ENCODE measurements at places on chromosomes 2 and 18. TPM values are rescaled to one million over a fixed set of nuclear protein-coding genes. Genes with fewer than 3 reads are reported as not detected.

KYNU gene
- not detected for total RNA-seq

PROM2 gene
- 0.18 TPM for total RNA-seq

RUFY4 gene
- 2.1 TPM for total RNA-seq

CCDC138 gene
- total RNA-seq: 7.7 TPM

DSG4 gene
- not detected for total RNA-seq

DNA sequence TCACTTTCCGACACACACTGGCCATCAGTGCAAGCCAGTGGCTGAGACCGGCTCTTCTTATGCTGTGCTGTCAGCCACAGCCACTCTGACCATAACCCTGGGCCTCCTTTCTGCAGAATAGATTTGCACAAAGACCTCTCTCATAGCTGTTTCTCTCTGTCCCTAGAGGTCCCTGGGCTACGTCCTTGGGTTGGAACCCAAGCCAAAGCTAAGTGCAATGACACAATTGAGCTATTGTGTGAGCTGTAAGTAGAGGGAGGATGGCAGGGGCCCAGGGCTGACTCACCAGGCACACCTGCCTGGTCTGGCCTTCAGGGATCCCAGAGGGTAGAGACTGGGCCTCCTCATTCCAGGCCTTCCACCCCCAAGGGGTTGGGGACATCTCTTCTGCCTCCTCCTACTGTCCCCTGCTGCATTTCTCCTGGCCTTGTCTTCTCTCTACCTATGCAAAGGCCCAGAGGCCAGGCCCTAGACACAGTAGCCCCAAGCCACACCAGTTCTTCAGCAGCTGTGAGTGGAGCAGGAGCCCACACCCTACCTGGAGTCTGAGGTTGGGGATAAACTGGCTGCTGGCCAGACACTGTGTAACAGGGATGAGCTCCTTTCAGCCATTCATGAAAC is 174.6 kb downstream of the NCK2 start:
- H3K4me3 ChIP-seq: no peak overlapping the region
- H3K36me3 ChIP-seq: peaks cover 17% of the 10 kb centered on the region
- no peaks in the 10 kb centered on the region for H3K27me3 ChIP-seq
- H3K4me1 ChIP-seq: peaks cover 2% of the 10 kb centered on the region
- DNase-seq: no peak
- no peak overlapping the region for H3K27ac ChIP-seq

DNA sequence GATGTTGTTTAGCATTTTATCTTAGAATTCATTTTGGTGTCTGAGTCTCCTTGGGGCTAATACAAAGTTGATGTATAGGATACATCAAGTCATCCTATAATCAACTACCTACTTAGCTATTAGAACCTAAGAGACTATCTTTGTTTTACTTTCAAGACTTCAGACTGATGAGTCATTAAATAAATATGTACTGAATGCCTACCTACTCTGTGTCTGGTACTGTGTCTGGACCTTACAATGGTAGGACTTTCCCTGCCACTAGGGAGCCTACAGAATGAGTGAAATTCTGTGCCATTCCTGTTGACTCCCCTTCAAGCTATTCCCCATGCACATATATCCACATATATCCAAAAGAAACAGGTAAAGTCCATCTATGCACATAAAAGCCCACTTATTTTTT is 114.5 kb downstream of the ERBB4 start:
- no peaks in the 10 kb centered on the region for H3K27me3 ChIP-seq
- H3K4me3 ChIP-seq: no peak overlapping the region
- no peak overlapping the region for H3K27ac ChIP-seq

DNA sequence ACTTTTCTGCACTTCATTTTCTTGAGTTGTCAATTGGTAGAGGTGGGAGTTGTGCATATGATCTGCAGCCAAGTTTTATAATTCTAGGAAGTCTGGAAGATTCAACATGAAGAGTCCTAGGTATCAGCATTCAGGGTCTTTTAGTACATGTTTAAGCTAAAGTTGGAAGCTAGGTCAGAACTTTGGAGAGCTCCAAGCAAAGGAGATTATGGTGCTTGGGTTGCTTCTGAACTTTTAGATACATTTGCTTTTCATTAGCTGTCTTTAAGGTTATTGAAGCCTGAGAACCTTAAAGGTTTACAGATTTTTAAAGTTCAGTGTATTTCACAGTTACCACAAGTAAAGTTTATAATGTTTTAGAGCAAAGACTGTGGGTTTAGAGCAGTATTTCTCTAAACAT is 85.5 kb downstream of the EPC2 start:
- no peak for DNase-seq
- H3K27me3 ChIP-seq: no peaks in the 10 kb centered on the region
- H3K36me3 ChIP-seq: peaks cover 7% of the 10 kb centered on the region
- H3K27ac ChIP-seq: no peak overlapping the region

DNA sequence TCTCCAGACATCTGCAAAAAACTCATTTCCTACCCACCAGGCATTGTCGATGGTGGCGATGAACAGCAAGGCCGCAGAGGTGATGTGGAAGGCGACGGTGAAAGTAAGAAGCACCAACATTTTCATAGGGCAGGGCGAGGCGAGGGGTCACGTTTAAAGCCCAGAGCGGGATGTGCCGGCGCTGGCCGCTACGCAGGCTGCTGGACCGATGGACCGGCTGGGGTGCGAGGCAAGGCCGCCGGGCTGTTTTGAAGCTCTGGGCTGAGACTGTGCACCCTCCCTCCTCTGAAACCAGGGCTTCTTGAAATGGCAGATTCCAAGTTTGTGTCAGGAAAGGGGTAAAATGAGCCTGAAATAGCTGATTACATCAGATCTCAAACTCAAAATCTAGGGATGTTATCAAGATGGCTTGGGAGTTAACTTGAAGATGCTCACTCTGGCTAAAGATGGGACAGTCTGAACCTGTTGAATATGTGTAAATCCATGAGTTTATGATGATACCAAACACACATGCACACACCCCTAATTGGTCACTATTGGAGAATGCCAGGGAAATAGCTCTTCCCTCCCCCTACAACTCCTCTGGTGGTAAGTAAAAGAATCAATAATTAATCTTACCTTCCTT is 31.6 kb upstream of the GAREM2 start:
- no peak for DNase-seq
- peaks cover 7% of the 10 kb centered on the region for H3K36me3 ChIP-seq
- H3K27me3 ChIP-seq: no peaks in the 10 kb centered on the region
- H3K4me3 ChIP-seq: no peak overlapping the region
- no peak overlapping the region for H3K27ac ChIP-seq

DNA sequence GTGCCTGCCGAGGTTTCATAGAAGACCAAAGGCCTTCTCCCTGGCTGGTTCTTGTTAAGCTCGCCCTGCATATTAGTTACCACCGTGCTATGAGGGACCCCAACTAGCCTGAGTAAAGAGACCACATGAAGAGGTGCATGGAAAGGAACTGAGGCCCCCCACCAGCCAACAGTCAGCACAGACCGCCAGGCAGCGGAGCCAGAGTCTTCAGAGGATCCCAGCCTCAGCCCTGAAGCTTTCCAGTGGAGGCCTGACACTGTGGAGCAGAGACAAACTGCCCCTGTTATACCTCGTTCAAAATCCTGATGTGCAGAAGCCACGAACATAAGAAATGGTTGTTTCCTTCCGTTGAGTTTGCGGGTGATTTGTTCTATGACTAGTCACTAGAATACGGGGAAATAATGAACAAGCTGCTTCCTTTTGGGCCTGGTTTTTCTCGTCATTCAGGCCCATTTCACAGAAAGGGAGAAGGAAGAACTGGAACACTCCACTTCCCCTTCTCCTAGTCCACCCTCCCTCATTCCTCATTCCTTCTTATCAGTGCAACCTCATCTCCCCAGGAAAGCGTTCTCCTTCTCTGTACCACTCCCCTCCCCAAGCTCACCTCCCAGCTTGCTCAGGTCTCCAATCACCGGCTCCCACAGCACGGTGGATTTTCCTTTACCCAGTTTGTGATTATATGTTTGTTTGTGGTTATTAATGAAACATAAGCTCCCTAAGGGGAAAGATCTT is 3.0 kb upstream of the GLI2 start:
- DNase-seq: peak; percentile 15
- H3K27me3 ChIP-seq: peaks cover 47% of the 10 kb centered on the region
- H3K4me1 ChIP-seq: peaks cover 22% of the 10 kb centered on the region
- H3K4me3 ChIP-seq: no peak overlapping the region
- H3K36me3 ChIP-seq: no peaks in the 10 kb centered on the region

DNA sequence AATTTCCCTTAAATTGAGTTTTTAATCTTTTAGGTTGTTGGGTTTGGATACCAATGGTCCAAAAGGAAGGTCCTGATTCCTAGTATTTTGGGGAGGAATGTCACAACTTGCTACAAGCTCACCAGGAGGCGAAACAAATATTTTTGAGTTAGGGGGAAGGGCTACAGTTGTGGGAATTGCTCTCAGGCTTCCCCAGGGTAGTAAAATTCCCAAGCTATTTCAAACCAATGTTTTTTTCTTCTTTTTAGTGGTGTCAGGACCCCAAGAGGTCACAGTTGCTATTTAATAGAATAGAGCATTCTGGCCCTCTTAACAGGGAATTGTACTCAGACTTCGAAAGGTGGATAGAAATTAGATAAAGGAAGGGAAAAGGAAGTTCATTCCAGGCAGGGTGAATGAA is 68.5 kb upstream of the ST3GAL5 start:
- H3K27me3 ChIP-seq: no peaks in the 10 kb centered on the region
- no peak overlapping the region for H3K4me3 ChIP-seq
- no peak overlapping the region for H3K27ac ChIP-seq
- H3K36me3 ChIP-seq: peaks cover 8% of the 10 kb centered on the region

DNA sequence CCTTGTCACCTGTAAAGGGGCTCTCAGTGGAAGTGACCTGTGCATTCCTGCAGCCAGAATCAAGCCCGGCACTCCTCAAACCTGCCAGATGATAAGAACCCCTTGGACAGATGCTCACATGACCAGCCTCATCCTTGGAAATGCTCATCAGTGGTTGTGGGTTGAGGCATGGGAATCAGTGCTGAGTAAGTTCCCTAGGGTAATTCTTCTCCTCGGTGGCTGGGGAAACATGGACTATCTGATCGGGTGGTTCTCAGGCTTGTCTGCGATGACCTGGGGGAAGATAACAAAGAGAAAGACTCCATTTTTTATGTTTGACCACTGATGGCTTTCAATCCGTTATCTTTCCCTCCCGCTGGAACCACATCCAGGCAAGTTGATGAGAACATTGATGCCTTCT is 84.0 kb downstream of the SPP2 start:
- peak; percentile 1 for DNase-seq
- peaks cover 22% of the 10 kb centered on the region for H3K4me1 ChIP-seq
- no peak overlapping the region for H3K4me3 ChIP-seq
- no peak overlapping the region for H3K27ac ChIP-seq

GRCh38 chr18:77084688-77085035 is 47.9 kb downstream of the MBP start:
- H3K27ac ChIP-seq: peak overlapping the region; percentile 41
- no peak for DNase-seq
- H3K36me3 ChIP-seq: peaks cover 58% of the 10 kb centered on the region
- peaks cover 63% of the 10 kb centered on the region for H3K4me1 ChIP-seq
- no peak overlapping the region for H3K4me3 ChIP-seq

- peaks cover 4% of the 10 kb centered on the region for H3K27me3 ChIP-seq
- H3K27ac ChIP-seq: no peak overlapping the region
- H3K4me1 ChIP-seq: no peaks in the 10 kb centered on the region
- no peak overlapping the region for H3K4me3 ChIP-seq
- DNase-seq: peak; percentile 5
- H3K36me3 ChIP-seq: no peaks in the 10 kb centered on the region
These were observed 295.9 kb upstream of the HDAC4 start for GRCh38 chr2:239696559-239697207.

- peaks cover 3% of the 10 kb centered on the region for H3K27me3 ChIP-seq
- no peak overlapping the region for H3K27ac ChIP-seq
- DNase-seq: no peak
- no peaks in the 10 kb centered on the region for H3K36me3 ChIP-seq
- no peaks in the 10 kb centered on the region for H3K4me1 ChIP-seq
These were observed 64.0 kb downstream of the TFCP2L1 start for GRCh38 chr2:121220995-121221394.

DNA sequence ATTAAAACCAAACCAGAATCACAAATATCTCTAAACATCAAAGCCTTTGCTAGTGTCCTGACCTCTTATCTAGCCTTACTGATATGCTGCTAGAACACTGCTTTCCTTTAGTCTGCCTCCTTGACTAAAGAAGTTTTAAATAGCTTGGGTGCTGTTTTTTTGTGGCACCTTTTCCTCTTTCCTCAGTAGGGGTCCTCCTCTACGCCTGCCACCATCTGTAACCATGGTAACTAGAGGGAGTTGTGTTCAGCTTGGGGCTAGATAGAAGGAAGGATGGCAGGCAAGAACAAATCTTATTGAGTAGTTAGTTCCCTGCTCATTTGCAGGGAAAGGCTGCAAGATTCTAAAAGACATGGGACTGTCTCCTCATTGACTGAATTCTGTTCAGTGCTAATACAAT is 86.0 kb downstream of the TAF4B start:
- no peaks in the 10 kb centered on the region for H3K36me3 ChIP-seq
- H3K27ac ChIP-seq: no peak overlapping the region
- no peak for DNase-seq
- no peaks in the 10 kb centered on the region for H3K4me1 ChIP-seq

- H3K4me3 ChIP-seq: no peak overlapping the region
- H3K4me1 ChIP-seq: no peaks in the 10 kb centered on the region
- no peak for DNase-seq
- peaks cover 40% of the 10 kb centered on the region for H3K27me3 ChIP-seq
These were observed 81.5 kb upstream of the MAP3K20 start for GRCh38 chr2:172993931-172994717.

DNA sequence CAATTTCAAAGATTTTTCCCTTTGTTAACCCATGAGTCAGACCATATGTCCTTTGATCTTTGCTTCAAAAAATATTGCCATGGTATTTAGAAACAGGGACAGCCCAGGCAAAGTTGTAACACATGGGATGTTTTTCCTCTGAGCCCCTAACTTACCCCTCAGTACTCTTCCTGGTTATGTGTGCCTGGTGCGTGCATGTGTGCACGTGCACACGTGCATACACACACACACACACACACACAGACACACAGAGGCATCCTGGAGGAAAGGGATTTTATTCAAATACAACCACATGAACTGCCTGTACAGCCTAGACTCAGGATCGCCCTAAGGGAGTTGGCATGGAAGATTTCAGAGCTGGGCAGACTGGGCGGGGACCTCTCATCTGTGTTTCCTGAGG is 5.1 kb downstream of the AFF3 start:
- H3K27me3 ChIP-seq: peaks cover 24% of the 10 kb centered on the region
- H3K36me3 ChIP-seq: no peaks in the 10 kb centered on the region
- H3K27ac ChIP-seq: no peak overlapping the region
- no peak for DNase-seq
- H3K4me3 ChIP-seq: no peak overlapping the region
- H3K4me1 ChIP-seq: peaks cover 3% of the 10 kb centered on the region

GRCh38 chr2:118013221-118013723 is 598 bp downstream of the CCDC93 start:
- peak overlapping the region; percentile 72 for H3K27ac ChIP-seq
- peaks cover 51% of the 10 kb centered on the region for H3K4me1 ChIP-seq
- peak; percentile 40 for DNase-seq
- H3K27me3 ChIP-seq: peaks cover under 1% of the 10 kb centered on the region
